ENCODE measurements at places on chromosomes 7 and 10. TPM values are rescaled to one million over a fixed set of nuclear protein-coding genes. Genes with fewer than 3 reads are reported as not detected.

Gene CXCL12
- 5.6 TPM for total RNA-seq

Gene ABCB1
- total RNA-seq = 0.05 TPM

Gene RELN
- total RNA-seq = under 0.01 TPM

Gene RET
- 0.74 TPM for total RNA-seq

Gene ADCY1
- total RNA-seq = 0.30 TPM

Gene TMEM270
- not detected for total RNA-seq

Gene PAX4
- total RNA-seq = not detected

Gene MYH16
- total RNA-seq = under 0.01 TPM

Gene INMT
- 0.30 TPM for total RNA-seq

Gene LIPM
- not detected for total RNA-seq

Gene ABCA13
- total RNA-seq = 0.09 TPM

Gene HOXA3
- total RNA-seq = 6.8 TPM

Gene SGMS1
- total RNA-seq = 25.8 TPM

Gene PON3
- not detected for total RNA-seq
